GOT3 (cell line): ENCODE measurements at places on chromosomes 7 and 10.

- DNase-seq = no peak
Observed at GRCh38 chr7:70744492-70744891, 387.5 kb upstream of the GALNT17 start.

DNA sequence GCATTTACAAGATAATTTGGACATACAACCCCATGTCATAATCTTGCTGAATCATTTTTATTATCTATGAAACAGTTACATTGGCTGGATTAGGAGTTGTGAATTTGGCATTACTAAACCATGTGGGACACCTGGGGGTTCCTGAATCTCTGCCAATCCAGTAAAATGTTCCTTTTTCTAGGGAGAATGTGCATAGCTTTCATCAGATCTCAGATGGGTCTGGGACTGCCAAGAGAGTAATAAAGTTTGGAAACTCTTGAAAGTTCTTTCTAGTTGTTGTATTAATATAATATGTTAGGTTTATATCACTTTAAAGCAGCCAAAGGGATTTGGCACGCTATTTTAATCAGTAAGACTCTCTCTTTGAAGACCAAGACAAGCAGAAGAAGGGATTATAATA is 62.7 kb downstream of the SEMA3E start:
- no peak for DNase-seq

DNA sequence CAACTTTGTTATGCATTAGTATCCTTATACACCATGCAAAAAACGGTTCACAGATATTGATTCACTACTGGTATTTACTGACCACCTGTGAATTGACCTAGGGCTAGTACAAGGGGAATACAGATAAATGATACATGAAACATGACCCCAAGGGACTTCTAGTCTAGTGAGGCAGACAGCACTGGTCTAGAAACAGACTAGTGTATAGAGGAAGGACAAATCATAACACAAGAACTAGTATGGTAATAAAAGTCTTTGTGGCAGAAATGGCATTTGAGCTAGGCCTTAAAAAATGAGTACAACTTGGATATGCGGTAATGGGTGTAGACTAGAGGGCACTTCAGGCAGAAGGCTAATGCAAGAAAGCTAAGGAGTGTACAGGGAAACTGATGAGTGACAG is 86.6 kb downstream of the SLC25A13 start:
- no peak for DNase-seq

- DNase-seq = no peak
Observed at GRCh38 chr10:128519581-128519980, 393.4 kb upstream of the MKI67 start.

DNA sequence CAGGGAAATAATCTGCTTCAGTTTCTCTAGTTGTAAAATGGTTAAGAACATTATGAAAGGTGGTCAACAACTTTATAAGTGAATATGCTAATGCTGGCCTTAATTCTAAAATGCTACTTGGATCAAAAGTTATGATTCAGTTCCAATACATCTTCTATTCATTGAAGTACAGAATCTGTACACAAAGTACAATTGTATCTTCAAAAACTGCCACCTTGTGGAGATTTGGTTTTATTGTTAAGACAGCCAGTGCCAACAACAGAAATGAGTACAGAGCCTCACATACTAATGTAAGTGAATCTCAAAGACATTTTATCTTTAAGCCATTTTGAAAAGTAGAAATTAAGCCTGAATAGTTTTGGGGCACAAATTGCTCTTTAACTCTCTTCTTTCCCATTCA is 194.0 kb downstream of the CFTR start:
- no peak for DNase-seq

GRCh38 chr7:111113263-111114017 is 22.5 kb downstream of the LRRN3 start:
- DNase-seq = no peak

GRCh38 chr7:40356871-40357709 is 222.3 kb downstream of the SUGCT start:
- DNase-seq = no peak

- DNase-seq = no peak
Observed at GRCh38 chr7:36393826-36394225, 4.2 kb downstream of the ANLN start.

DNA sequence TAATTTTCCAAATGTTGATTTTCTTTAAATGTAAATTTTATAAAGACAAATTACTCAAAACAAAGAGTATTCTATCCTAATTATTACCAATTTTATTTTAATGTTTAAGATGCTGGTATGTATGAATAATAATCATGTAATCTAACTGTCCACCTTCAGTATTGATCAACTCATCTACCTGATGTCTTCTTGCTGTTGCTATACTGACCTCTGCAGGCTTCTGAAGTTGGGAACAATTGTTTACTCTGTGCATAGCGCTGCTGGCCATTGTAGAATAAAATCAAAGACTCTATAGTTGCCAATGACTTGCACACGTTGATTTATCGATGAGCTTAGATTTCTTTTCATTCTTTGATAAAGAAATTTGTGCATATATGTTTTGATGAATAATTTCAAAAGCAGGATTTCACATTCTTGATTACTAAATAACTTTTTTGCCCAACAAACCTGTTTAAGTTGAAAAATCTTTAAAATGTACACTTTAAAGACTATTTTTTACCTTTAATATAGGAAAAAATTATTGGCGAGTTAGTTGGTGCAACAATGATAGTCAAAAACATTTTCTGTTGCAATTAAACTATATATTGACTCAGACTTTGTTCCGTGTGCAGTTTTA is 282.3 kb downstream of the TFEC start:
- no peak for DNase-seq

- no peak for DNase-seq
Observed at GRCh38 chr7:139117599-139118233, 8.2 kb upstream of the ZC3HAV1 start.

DNA sequence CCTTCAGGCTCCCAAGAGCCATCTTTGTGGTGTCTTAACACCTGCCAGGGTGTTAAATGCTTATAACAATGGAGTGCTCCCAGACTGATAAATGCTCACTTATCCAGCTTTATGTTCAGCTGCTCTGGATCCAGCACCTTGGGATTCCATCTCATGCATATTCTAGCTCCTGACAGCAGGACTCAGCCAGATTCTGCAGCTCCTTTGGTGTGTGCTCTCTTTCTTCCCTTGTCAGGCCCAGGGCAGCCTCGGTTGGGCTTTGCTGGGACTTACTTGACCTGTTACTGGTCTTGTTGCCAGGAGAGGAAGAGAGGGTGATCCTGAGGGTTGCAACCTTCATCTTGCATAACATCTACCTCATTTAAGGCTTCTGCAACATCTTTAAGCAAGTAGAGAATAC is 59.4 kb upstream of the CCNY start:
- DNase-seq = no peak

DNA sequence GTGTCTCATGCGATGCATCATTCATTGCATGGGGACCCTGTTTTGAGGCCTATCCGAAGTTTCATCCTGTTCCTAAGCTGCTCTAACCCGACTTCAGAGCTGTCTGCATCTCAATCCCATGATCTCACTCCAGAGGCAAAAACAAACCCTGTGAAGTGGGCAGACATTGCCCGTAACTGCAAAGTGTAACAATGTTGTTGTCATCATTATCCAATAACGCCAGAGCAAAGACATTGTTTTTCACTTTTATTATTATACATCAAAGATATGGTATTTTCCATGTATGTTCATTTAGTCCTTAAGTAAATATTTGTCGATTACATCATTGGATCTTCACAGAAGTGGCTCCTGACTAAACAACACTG is 246.7 kb downstream of the KLF6 start:
- DNase-seq = no peak

- no peak for DNase-seq
Observed at GRCh38 chr10:79357180-79357579, 9.9 kb downstream of the PPIF start.

DNA sequence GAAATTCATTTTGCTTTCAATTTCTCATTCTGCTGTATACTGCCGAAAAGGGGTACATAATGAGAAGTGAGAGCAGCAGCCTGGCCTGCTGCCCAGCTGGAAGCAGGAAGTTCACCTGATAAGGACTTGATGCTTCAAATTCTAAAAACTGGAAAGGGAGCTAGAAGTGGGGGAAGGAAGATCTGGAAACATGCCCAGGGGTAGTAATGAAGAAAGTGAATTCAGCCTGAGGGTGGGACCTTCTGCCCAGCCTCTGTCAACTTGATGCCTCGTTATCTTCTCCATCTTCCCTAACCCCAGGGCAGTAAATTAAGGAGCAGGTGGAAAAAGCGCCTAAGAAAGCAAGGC is 69.4 kb downstream of the ARMH3 start:
- DNase-seq = no peak

DNA sequence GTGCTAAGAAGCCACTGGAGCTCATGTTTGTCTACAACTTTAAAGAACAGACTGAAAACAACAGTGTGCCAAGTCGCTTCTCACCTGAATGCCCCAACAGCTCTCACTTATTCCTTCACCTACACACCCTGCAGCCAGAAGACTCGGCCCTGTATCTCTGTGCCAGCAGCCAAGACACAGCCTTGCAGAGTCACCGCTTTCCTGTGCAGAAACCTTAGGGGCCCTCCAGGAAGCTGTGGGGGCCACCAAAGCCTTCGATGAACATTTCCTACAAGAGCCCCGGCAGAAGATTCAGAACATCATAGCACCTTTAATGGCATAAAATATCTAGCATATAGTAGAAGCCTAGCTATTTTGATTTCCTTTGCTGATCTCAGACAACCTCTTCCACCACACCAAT is 88.0 kb upstream of the PRSS58 start:
- no peak for DNase-seq

- DNase-seq = no peak
Observed at GRCh38 chr7:44981035-44981706, 2.4 kb upstream of the MYO1G start.

DNA sequence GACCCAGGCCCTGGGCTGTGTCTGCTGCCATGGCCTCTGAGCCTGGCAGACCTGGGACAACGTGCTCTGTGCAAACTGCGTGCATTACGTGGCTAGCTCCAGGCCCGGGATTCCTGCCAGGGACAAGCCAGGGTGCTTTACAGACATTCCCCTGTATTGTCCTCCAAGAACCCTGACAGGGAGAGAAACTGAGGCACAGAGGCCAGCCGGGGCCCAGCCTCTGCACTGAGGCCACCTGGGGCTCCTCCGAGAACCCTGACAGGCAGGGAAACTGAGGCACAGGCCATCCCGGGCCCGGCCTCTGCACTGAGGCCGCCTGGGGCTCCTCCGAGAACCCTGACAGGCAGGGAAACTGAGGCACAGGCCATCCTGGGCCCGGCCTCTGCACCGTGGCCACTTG is 64.9 kb downstream of the CFAP46 start:
- no peak for DNase-seq

GRCh38 chr7:23106057-23106822 is 655 bp downstream of the KLHL7 start:
- peak; percentile 32 for DNase-seq

GRCh38 chr7:7276161-7276560 is 93.8 kb downstream of the C1GALT1 start:
- no peak for DNase-seq

- no peak for DNase-seq
Observed at GRCh38 chr7:135664046-135664589, 1.8 kb downstream of the STMP1 start.

DNA sequence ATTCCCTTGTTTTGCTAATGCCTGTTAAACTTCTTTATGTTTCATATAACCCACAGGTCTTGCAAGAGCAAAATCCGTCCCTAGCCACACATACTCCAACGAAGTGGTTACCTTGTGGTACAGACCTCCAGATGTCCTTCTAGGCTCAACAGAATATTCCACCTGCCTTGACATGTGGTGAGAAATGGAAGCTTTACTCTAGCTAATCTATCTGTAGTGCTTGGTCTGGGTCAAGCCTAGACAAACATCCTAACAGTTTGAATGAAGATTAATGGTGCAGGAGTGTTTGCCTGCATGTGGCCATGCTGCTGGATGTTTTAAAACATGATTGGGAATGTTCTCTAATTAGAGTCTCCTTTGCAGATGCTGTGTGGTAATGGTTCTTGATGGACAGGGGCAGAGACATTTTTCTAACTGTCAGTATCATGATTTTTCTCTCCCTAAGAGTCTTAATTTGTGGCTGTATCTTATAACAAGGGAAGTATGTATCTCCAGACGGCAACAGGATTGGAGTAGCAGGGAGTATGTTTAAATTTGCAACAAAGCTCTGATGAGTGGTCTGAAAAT is 308.5 kb upstream of the FZD1 start:
- DNase-seq = no peak
